Neuronal stem cell (in vitro differentiated cells): ENCODE measurements at places on chromosomes 13 and 19.

- no peak for DNase-seq
These were observed 14.0 kb downstream of the ADGRE5 start for GRCh38 chr19:14395262-14395661.

DNA sequence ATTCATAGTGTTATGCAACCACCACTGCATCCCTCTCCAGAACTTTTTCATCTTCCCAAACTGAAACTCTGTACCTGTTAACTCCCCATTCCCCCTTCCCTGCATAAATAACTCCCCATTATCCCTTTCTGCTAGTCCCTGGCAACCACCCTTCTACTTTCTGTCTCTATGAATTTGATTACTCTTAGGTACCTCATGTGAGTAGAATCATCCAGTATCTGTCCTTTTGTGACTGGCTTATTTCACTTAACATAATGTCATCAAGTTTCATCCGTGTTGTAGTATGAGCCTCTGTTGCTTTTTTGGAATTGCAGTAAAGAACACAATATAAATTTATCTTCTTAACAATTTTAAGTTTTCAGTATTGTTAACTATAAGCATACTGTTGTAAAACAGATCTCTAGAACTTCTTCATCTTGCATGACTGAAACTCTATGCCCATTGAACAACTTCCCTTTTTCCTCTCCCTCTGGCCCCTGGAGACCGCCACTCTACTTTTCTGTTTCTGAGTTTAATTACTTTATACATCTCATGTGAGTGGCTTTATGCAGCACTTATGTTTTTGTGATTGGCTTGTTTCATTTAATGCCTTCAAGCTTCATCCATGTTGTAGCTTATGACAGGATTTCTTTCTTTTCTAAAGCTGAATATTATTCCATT lies 87.3 kb upstream of the ABCC4 start:
- no peak for DNase-seq

- DNase-seq = no peak
These were observed 217.9 kb downstream of the RFC3 start for GRCh38 chr13:34035676-34036325.

GRCh38 chr13:59664586-59664985 lies 499.1 kb downstream of the DIAPH3 start:
- no peak for DNase-seq

- DNase-seq = peak; percentile 83
These were observed at the start of gene UBL5 for GRCh38 chr19:9827289-9828238. TSS of gene UBL5 (plus strand) at chr19:9827918. CDS start at chr19:9828338, 420 bp downstream.

- no peak for DNase-seq
These were observed 244.0 kb downstream of the COL4A1 start for GRCh38 chr13:110062777-110063442.

DNA sequence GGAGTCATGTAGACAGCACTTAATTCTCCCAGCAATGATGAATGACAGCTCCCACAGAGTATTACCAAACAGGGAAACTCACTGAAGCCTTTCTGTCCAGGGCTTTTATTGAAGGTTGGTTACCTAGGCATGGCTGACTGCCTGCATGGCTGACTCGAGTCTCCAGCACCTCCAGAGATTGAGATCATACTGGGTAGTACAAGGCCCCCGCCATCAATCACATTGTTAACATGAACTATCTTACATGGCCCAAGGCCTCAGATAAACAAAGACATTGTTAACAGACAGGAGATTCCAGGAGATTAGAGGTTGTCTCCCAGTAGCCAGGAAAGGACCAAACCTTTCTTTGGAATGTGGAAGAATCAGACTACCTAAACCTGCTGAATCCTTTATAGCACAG lies 128.3 kb upstream of the LSM14A start:
- no peak for DNase-seq

GRCh38 chr13:90538063-90538462 lies 809.4 kb upstream of the MIR17HG start:
- no peak for DNase-seq

GRCh38 chr13:108176685-108177274 lies 38.6 kb downstream of the LIG4 start:
- DNase-seq = no peak

DNA sequence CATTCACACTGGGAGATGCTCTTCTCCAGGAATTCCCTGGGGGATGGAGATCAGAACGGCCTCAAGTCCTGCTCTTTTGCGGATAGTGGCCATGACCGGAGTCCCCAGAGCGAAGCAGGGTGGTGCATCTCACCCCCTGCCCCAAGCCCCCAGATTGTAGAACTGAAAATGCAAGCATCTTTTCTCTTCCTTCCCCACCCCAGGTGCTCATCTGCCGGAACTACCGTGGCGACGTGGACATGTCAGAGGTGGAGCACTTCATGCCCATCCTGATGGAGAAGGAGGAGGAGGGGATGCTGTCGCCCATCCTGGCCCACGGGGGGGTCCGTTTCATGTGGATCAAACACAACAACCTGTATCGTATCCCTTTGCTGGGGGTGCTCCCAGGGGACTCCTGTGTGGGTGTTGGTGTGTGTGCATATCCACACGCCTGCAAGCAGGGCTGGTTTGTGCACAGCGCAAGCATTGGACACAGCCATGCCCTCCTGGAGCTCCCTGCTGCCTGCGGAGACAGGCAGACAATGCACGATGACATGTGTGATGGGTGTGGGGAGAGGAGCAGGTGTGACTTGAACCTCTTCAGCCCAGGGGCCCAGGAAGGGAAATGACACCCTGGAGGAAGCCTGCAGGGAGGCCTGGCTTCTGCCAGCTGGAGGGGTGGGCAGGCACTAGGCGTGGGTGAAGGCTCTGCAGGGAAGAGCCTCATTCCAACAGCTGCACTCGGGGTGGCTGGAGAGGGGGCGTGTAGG lies 5.7 kb downstream of the AP1M1 start:
- DNase-seq = no peak

DNA sequence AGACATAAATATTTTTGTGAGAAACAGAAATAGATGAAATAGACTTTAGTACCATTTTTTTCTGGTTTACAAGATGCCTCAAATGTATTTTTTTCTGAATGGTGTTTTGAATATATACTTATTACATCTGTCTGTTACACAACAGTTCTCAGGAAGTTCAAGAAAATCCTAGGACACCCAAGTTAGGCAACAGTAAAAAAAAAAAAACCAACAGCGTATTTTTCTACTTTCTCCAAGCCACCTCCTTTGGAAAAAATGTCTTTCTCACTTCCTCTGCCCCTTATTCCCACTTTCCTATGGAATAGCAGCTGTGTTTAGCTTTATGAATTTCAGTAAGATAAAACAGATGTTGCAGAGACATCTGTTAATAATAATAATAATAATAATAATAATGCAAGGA lies 489.6 kb upstream of the KLF12 start:
- DNase-seq = no peak

DNA sequence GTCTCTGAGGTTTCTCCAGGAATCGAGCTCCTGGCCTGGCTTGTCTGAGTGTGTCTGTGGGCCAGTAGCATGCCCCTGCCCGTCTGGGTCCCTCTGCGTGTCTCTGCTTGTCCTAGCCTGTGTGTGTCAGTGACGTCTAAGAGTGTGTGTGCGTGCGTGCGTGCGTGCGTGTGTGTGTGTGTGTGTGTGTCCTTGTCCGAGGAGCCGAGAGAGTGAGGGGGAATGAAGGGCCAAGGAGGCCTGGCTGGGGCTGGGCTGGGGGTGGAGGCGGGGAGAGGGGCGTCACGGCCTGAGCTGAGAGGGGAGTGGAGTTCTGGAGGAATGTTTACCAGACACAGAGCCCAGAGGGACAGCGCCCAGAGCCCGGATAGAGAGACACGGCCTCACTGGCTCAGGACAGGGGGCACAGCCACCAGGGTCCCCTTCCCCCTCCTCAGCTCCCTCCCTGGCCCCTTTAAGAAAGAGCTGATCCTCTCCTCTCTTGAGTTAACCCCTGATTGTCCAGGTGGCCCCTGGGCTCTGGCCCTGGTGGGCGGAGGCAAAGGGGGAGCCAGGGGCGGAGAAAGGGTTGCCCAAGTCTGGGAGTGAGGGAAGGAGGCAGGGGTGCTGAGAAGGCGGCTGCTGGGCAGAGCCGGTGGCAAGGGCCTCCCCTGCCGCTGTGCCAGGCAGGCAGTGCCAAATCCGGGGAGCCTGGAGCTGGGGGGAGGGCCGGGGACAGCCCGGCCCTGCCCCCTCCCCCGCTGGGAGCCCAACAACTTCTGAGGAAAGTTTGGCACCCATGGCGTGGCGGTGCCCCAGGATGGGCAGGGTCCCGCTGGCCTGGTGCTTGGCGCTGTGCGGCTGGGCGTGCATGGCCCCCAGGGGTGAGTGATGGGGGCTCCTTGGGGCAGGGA lies at the start of gene AXL:
AXL (plus strand) TSS at position 609 of the 893 bp plus-strand sequence; CDS start at position 779, 170 bp downstream.
- DNase-seq = peak; percentile 86

DNA sequence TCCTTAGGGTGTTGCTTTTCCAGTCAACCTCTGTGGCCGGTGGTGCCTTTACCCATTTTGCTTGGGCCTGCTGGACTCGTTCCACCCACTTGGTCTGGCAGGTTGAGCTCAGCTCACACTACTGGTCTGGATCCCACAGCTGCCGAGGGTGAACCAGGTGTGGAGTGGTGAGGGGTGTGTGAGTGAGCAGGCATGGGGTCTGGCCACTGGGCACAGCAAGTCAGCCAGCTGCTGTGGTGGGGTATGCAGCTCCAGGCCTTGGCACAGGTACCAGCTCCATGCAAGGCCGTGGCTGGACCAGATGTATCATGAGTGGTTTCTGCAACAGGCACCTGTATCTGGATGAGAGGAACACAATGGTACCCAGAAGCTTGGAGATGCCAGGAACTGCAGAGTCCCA lies 277.6 kb upstream of the KLHL1 start:
- DNase-seq = no peak

GRCh38 chr13:43377149-43377548 lies 353.8 kb downstream of the DNAJC15 start:
- no peak for DNase-seq

DNA sequence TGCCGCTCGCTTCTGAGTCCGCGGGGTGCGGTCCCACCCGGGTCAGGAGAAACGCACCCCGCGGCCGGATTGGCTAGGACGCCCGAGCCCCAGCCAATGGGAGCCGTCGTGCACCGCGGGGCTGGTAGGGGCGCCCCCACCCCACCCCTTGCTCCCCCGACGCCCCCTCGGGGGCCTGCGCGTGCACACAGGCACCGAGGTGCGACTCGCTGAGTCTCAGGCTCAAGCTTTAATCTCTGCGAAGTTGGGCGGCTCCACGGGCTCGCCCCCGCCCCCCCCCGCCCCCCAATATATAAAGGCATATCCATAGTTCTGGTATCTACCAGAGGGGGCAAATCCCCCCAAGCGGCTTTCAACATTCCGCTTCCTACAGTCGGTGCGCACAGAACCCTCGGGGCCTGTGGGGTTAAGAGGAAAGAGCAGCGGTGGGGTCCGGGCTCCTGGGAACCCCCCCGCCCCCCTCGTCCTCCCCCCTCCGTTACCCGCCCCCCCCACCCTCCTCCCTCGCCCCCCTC lies at the start of gene COX6B2:
COX6B2 (minus strand) TSS at position 22 of the 515 bp plus-strand sequence. CDS start 198 bp downstream, outside the sequence.
- no peak for DNase-seq

DNA sequence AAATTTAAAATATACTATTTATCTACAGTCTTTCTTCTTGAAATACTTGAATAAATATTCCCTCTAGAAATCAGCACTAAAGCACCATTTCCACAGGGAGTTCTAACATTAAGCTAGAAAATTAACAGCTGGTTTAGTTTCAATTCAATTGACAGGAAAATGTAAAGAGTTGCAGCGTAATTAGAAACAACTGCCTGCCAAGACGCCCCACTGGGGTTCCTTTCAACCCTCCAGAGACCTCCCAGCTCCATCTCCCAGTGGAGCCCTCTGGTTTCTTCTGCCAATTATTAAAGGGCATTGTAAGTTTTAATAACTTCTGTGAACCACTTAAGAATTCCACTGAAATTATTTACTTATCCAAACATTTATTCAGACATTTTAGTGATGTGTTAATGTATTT lies 4.2 kb downstream of the GJA3 start:
- DNase-seq = no peak

GRCh38 chr19:1210227-1210538 lies 4.6 kb downstream of the STK11 start:
- DNase-seq = no peak

DNA sequence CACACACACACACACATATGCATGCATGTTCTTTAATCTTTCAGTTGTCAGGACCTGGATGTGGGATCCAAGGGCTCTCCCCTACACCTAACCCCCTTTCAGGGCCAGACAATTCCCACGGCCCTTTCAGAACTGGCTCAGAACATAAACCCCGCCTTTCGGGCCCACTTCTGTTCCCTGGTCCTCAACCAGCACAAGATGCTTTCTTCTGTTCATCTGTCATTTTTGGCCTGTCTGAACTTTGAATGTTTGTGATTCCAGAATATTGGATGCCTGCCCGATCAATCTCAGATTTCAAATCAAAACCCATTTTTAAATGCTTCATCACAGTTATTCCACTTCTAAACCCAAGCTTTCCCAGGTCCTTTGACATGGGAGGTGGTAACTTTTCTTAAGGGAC lies 167.3 kb downstream of the USP12 start:
- no peak for DNase-seq

GRCh38 chr13:111153977-111154332 lies 38.8 kb downstream of the ARHGEF7 start:
- DNase-seq = no peak

GRCh38 chr13:39232401-39232980 lies 194.2 kb downstream of the NHLRC3 start:
- no peak for DNase-seq

GRCh38 chr19:46132508-46133100 lies 8.1 kb upstream of the IGFL3 start:
- no peak for DNase-seq

- DNase-seq = no peak
These were observed 10.5 kb downstream of the IZUMO2 start for GRCh38 chr19:50152578-50152977.

DNA sequence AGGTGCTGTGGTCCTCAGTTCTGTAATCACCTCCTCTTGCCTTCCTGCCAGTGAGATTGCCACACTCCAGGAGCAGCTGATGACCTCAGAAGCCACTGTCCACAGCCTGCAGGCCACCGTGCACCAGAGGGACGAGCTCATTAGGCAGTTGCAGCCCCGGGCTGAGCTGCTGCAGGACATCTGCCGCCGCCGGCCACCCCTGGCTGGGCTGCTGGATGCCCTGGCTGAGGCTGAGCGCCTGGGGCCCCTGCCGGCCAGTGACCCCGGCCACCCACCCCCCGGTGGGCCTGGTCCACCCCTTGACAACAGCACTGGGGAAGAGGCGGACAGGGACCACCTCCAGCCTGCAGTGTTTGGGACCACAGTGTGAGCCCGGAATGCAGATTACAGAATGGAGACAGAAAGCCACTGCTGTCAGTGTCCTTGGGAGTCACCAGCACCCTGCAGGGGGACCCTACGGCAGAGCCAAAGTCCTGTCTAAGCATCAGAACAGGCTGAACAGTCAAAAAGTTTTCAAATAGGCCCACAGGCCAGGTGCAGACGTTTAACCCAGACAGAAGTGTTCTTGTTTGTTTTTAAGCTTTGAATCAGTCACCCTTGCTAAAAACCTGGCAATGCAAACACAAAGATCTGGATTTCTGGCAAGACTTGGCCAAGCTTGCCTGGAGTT lies 4.2 kb downstream of the VMAC start:
- DNase-seq = no peak
